ENCODE measurements at places on chromosomes 11 and 22.

DNA sequence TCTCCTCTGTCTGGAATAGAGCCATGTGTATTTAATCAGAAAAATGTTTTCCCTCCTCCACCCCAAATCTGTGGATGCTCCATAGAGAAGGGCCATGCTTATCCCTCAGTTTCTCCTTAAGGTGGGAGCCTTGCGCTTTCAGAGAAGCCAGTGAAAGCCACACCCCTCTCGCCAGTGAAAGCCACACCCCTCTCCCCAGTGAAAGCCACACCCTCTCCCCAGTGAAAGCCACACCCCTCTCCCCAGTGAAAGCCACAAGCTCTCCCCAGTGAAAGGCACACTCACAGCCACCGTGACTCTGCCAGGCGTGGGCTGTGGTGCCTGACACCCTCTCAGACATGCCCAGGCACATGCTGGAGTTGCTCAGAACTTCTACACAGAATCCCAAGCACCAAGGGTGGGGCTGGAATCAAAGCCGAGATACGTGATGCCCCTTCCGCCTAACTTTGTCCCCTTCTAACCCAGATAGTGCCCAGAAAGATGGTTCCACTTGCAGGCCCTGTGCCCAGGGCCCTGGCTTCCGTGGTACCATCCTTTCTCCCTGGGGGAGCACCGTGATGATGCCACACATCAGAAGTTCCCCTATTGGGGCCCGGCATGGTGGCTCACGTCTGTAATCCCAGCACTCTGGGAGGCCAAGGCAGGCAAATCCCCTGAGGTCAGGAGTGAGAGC, 16.5 kb upstream of the PRR5 start:
- no peak for DNase-seq

DNA sequence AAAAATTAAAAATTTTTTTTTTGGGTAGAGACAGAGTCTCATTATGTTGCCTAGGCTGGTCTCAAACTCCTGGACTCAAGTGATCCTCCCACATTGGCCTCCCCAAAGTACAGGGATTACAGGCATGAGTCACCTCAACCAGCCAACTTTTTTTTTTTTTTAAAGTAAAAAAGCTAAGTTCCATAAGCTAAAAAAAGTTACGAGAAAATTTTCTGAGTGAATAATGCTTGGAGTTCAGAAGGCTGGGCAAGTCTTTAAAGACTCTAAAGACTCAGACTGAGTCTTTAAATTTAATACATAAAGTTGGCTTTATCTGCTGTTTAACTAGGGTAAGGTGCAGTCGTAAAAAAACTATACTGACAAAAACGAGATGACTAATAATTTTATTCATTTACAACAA, 5.6 kb downstream of the DDX6 start:
- no peak for DNase-seq

DNA sequence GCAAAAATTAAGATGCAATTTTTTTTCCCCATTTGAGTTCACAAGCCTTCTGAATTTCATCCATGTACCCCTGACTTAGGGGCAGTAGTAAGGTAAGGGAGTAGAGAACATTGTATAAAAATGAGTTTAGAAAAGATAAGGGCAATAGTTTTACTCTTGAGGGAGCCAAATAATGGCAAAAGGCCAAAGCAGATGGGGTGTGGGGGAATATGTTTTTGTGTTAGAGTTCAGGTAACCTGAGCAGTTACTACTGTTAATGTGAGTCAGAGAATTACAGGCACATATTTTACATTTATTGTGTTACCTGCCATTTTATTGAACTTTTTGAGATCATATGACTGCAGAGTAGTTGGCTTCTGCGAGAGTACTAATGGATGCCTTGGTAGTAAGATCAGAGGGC, 3.1 kb downstream of the EED start:
- DNase-seq: no peak

GRCh38 chr11:61850687-61851086, 22.6 kb downstream of the FADS2 start:
- no peak for DNase-seq

DNA sequence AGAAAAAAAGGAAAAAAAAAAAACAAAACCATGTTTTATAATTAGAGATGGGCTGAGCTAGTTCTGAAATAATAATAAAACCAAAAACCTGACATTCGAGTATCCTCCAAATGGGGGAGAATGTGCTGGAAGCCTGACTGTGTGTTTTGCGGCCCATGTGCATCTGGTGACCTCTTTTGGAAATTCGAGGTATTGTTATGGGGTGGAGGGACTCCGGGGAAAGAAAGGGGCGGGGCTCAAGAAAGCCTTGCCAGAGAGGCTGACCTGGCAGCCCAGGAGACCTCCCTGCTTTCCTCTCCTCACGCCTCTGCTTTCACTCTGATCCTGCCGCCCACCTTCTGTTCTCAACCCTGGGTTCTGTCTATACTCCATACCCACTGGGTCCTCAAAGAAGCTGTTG, 72.9 kb downstream of the CTTN start:
- DNase-seq: no peak

- DNase-seq: no peak
These were observed 22.5 kb downstream of the TECTA start for GRCh38 chr11:121123496-121124069.

DNA sequence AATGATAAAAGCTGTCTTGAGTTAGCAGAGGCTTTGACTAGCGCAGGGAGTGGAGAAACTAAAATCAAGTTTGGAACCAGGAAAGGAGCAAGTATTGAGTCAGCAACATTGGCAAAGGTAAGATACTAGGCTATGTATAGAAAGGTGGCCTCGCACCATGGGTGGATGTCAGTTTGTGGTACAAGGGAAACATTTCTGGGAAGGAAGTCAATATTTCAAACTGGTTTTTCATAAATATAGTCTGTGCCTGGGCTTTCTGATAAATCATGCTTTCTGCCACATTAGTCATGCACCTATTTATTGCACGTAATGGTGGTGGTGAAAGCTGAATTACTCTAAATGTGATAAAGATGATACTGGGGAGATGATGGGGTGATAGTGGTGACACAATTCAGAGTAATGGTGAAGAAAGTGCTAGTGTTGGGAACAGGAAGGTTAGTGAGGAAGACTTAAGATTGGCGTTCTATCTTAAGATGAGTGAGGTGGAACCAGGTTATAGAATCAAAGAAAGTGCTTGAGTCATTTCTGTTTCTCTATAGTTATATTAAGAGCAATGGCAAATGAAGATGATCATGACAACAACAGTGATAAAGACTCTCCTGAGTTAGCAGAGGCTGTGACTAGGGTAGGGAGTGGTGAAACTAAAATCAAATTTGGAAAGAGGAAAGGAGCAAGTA, 729.0 kb downstream of the FAM181B start:
- no peak for DNase-seq

GRCh38 chr11:100682247-100682969, 4.7 kb upstream of the ARHGAP42 start:
- no peak for DNase-seq

- no peak for DNase-seq
These were observed 1285.5 kb downstream of the TBC1D22A start for GRCh38 chr22:48047722-48048500.

- DNase-seq: no peak
These were observed 759 bp downstream of the AP2A2 start for GRCh38 chr11:926341-926916.

DNA sequence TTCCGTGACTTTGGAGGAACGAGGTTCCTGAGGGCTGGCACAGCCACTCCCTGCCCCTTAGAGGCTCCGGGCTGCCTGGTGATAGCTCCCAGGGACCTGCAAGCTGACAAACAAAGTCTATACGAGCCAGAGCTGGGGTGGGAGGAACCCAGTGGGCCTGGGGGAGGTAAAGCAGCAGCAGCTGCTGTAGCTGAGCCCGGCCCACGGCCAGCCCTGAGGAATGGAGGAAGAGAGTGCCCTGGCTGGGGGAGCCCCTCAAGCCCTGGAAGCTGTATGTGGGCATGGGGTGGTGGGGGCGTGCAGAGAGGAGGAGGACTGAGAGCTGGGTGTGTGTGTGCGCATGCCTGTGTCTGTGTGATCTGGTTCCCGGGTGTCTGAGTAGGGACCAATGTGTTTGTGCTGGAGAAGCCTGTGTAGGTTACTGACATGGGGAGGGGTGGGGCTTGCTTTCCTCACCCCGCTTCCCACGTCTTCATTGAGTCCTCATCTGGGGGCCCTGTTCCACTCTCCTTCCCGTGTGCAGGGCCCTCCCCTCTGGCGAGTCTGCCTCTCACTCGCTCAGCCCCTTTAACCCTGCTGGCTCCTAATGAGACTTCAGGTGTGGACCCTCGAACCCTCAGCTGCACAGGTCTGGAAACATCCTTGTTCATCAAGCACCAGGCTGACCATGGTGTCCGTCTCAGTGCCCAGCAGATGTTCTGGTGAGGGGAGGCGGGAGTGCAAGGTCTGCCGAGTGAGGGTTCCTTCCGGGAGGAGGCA, 10.8 kb downstream of the ST3GAL4 start:
- DNase-seq: no peak

GRCh38 chr11:110075105-110075846, 17.9 kb upstream of the ZC3H12C start:
- no peak for DNase-seq

DNA sequence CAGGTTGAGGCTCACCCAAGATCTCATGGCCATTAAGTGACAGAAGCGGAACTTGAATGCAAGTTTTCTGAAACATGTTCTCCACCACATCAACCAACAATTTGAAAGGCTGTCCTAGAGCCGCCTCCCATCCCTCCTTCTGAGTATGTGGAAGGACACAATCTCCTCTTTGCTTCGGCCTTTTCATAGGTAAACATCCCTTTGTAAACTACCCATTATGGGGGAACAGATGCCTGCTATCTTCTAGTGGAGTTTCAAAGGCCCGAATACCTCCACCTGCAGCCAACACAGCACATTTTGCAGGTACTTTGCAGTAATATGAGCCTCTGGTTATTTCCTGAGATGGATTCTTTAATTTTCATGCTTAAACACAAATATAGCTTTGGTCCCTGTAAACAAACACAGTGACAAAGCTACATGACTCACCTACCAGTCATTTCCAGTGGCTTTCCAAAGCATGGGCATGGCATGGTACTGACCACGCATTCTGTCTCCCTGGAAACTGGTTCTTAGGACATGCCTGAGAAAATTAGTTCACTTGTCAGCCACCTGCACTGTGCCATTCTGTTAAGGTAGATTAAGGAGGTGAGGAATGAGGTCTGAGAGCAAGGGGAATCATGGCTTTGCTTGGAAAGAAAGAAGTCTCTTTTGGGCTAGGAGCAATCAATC, 60.2 kb downstream of the EHF start:
- DNase-seq: no peak

DNA sequence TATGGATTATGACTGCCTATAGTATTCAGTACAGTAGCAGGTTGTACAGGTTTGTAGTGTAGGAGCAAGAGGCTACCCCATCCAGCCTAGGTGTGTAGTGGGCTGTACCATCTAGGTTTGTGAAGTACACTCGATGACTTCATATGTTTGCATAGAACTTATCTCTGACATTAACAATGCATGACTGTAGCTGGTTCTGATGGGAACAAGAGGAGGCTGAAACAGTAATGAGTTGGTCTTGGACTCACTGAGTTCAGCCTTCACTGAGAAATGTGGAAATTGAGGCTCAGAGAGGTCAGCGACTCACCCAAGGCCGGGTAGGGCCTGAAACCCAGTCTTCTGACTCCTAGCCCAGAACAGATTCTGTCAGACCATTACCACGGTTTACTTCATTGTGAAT, 13.0 kb downstream of the MYO7A start:
- DNase-seq: no peak

DNA sequence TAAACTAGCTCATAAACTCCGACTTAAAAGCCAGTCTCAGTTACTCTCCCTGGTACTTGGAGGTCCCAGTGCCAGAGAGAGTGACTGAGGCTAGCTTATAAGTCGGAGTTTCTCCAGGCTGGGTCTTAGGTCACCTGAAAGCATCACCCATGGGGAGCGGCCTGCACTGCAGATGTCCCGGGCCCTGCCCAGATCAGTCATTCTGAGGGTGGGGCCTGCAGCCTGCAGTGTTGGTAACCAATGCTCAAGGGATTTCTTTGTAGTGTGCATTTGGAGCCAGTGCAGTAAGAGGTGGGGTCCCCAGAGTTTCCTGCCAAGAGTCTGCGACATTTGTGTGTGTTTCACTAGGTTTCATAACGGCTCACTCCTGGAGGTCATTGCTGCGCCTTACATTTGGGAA, 14.8 kb downstream of the TAB1 start:
- no peak for DNase-seq

DNA sequence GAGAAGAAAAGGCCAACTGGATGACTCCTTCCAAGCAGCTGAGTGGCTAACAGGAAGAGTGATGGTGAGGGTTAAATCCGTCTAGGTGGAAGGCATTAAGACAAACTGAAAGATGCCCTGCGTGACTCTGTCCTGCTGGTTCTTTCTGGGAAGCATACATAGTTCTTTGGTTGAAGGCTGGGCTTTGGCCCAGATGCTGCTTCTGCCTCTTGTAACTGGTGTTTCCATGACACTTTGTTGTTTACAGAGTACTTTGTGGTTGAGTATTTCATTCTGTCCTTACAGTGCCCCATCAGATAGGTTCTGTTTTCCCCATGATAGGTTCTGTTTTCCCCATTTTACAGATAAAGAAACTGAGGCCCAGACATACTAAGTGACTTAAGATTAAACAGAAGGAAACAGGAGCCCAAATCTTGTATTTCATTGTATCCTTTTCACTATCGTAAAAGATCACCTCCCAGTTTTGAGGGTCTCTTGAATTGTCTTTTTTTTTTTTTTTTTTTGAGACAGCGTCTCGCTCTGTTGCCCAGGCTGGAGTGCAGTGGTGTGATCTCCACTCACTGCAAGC, 124.3 kb upstream of the RASSF10 start:
- DNase-seq: no peak

DNA sequence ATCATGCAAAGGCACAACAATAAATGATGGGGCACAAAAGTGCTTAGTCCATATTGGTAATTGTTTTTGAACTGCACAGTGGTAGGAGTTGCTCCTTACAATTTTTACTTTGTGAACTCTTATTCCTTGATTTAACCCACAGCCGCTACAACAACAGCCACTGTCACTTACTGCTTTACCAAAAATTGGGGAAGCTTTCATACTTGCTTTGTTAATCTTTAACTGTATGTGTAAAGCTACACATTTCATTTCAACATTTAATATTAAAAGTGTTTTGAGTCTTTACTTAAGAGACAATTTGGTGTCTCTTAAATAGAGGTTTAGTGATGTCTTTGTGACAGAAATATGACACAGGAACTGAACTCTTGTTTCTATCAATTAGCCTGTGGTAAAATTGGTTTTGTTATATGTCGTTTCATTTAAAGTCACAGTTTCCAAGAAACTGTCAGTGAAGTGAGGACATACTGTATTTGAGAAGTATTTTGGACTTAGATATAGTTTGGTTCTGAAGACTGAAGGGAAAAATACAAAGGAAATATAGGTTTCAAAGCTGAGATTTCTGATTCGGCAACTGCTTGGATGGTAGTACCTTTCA, 6.5 kb upstream of the IL18BP start:
- no peak for DNase-seq

- DNase-seq: peak; percentile 55
These were observed 8.6 kb upstream of the C11orf96 start for GRCh38 chr11:43933608-43934551.

DNA sequence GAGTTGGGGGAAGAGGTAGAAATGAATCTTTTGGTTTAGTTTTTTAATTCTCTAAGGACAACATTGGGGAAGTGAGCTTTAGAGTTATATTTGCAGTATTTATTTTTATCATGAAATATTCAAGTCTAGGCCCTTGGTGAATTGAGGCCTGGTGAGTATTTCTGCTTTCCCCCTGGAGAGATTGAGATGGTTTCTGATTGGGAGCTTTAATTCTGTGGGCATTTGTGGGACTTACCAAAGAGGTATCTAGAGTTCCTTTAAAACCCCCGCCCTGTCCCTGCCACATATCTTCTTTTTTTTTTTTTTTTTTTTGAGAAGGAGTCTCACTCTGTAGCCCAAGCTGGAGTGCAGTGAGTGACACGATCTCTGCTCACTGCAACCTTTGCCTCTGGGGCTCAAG, 9.6 kb downstream of the ACO2 start:
- DNase-seq: no peak

All from NCI-H1694 treated with DMSO at 0.1 percent for 48 hours (cell line).